ENCODE measurements at places on chromosomes 6 and 20.

DNA sequence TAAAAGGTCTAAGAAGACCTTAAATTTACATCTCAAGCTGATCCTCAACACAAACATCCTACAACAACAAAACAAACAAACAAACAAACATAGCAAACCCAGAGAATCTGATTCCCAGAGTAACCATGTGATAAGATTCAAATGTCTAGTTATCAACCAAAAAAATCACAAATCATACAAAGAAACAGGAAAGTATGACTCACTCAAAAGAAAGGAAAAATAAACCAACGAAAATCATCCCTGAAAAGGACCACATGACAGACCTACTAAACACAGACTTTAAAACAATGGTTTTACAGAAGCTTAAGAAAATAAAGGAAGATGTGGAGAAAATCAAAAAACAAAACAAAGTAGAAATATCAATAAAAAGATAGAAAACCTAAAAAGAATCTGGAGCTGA is 18.1 kb downstream of the VNN1 start:
- no peak for DNase-seq

- DNase-seq, result no peak
Measured at GRCh38 chr6:134630508-134631121, 312.7 kb upstream of the SGK1 start.

GRCh38 chr20:33676652-33677645 is 2.7 kb upstream of the NECAB3 start:
- DNase-seq, result no peak

DNA sequence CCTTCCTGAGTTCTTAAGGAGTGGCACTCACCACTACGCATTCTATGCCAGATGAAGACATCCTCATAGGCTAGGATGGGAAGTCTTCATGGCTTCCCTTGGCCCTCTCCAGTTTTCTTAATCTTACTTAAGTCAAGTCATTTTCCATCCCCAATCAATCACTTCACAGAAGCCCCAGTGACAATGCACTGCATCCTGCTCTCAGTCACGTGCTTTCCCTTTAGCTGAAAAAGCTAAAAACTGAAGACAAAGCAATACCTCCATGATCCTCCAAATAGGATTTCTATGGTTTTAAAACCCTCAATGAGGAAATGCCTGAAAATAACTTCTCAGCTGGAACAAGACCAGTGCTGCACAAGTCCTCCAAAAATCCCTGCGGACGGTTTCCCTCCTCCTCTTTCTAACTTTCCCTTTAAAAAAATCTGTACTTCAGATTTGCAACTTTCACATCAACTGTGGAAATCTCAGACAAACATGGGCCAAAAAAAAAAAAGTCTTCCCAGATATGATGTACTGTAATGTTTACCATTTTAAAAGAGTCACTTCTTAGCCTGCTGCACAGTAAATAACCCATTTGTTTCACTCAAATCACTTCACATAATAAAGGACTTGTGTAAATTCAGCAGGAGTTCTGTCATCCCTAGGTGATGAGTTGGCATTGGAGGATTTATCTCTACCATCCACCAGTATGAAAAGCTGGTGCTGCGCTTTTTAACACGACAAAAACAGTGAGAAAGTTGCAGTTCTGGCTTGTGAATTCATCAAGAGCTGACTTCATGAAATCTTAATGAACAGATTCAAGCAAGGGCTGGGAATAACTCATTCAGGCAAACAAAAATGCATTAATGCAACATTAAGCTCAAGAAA is 590.0 kb upstream of the NOX3 start:
- DNase-seq, result no peak

DNA sequence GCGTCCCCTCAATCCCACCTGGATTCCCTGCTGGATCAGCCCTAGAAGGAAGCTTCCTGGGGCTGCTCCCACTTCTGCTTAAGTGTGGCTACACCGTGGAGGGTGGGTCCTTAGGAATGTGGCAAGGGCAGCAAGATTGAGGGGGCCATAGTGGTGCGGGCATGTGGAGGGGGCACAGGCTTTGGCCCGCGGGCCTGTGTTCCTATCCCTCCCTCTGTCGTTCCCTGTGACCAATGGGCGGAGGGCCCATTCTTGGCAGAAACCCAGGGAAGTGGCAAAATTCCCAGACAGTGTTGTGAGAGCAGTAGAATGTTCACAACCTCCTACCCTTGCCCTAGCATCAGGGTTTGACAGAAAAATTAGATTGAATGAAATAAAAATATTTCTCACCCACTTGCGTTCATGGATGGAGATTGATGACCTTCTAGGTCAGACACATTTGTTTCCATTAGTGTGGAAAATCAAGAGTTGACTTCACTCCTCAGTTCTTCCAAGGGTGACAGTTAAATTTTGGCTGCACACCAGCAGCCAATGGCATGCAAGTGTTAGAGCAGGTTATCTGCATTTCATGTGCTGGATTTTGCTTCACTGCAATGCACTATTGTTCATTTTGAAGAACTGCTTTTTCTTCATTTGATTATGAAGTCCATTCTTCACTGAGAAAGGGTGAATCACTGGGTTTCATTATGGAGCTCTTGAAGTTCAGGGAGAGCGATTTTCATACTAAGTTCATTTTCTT is 49.3 kb upstream of the AHI1 start:
- no peak for DNase-seq

DNA sequence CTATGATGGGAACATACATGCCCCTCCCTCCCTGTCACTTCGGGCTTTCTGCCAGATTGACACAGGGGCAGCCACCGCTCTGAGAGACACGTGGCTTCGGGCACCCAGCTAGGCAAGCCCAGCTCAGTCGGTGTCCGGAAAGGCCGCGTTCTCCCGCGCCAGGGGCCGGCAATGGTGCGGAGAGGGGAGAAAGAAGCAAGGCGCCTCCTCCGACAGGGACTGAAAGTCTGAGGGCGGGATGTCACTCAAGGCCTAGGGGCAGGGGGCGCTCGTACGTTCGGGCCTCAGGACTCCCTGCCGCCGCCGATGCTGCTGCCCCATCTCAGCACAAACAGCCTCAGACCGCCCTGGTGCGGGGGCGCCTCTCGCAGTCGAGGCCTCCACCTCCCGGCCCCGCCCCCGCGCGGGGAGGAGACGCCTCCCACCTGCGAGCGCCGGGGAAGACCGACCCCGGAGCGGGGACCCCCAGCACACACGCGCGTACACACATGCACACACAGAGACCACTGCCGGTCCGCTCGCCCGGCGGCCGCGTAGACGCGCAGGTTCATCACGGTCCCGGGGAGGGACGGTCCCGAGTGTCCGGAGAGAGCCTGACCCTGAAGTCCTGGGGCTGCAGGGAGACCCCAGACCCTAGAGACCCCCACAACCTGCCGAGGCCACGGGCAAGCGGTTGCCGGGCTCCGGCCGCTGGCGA is 1.9 kb downstream of the GRM4 start:
- DNase-seq, result no peak

- DNase-seq, result no peak
Measured at GRCh38 chr6:120608826-120609225, 725.5 kb downstream of the TBC1D32 start.

DNA sequence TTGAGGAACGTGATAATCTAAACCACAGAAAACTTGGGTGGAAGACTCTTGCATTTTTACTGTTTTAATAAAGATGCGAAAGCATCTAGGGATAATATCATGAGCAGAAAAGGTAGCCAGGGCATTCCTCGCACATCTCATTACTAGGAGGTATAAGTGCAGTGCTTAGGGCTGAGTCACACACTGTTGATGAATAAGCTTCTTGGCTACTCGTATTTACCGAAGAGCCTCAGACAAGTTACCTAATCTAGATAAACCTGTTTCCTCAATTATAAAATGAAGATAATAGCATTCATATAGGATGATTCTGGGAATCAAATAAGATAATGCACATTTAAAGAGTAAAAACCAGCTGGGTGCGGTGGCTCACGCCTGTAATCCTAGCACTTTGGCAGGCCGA is 780 bp upstream of the KIAA0319 start:
- DNase-seq, result no peak

- DNase-seq, result no peak
Measured at GRCh38 chr20:34475979-34476736, 40.1 kb upstream of the DYNLRB1 start.

Measured in Caco-2 (cell line).